ENCODE measurements at places on chromosomes 1 and 21.

GRCh38 chr21:25036775-25037174 is 570.5 kb downstream of the MRPL39 start:
- DNase-seq: no peak

GRCh38 chr1:33825506-33825905 is 38.4 kb upstream of the HMGB4 start:
- DNase-seq: no peak

DNA sequence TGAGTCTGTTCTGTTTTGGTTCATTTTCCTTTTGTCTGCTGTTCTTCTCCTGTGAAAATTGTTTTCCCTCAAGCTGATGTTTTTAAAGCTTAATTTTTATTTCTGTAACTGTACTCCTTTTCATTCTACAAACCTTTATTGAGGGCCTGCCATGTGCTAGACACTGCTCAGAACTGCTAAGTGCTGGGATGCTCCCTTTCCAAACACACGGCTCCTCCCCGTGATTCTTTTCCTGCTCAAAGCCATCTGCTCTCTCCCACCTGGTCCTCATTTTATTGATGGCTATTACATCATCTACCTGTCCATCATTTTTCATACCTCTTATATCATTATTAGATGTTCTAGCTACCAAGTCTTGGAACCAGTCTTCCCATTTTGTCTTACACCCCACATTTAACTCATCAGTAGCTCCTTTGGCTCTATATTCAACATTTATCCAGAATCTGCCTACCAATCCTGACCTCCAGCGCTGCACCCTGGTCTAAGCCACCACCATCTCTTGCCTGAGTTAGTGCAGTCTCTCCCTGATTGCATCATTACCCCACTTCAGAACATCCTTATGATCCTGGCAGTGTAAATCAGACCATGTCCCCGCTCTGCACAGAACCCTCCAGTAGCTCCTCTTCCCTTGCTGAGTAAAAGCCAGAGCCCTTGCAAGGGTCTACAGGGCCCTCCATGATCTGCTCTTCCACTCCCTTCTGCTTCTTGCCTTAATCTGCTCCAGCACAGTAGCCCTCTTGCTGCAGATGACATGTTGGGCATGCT is 118.1 kb downstream of the CACNA1E start:
- DNase-seq: no peak

- no peak for DNase-seq
Observed at GRCh38 chr1:202694314-202694713, 15.9 kb downstream of the SYT2 start.

DNA sequence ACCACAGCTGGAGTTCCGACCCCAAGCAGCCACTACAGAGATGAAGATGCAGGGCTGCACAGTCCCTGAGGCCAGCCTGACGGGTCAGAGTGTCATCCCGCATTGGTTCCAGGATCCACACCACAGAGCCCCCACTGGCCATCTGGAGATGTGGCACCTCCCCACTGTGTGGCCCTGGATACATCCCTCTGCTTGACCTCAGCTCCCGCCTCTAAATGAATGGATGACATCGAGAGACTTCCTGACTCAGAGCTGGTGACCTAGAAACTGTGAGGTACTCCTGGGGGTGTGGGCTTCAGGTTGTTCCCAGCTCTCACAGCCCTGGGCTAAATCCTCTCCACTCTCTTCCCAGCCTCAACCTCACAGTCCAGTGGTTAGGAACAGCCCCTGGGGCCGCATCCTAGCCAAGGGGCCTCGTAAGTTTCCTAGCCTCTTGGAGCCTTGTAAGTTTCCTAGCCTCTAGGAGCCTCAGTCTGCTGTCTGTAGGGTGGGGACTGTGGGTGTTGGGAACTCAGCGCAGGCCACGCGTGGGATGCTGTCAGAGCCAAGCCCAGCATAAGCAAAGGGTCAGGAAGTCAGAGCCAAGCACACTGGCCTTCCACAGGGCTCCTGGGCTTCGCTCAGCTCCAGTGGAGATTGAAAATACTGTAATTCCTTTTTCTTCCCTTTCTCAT is 87.5 kb upstream of the RUNX3 start:
- no peak for DNase-seq

DNA sequence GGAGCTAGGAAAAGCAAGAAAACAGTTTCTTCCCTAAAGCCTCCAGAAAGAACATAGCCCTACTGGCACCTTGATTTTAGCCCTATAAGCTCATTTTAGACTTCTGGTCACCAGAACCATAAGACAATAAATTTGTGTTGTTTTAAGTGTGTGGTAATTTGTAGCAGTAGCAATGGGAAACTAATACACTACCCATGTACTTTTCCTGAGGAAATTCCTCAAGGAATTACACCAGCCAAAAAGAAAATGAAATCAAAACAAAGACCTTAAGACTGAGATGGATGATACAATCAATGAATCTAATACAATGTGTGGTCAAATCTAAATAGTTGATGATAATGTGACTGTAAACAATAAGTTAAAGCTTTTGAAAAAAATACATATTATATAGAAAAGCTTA is 11.8 kb downstream of the VAMP4 start:
- DNase-seq: no peak

GRCh38 chr1:173241528-173242347 is 34.6 kb upstream of the TNFSF4 start:
- DNase-seq: no peak

- peak; percentile 71 for DNase-seq
Observed at GRCh38 chr1:101288491-101288944, 51.7 kb downstream of the S1PR1 start.

DNA sequence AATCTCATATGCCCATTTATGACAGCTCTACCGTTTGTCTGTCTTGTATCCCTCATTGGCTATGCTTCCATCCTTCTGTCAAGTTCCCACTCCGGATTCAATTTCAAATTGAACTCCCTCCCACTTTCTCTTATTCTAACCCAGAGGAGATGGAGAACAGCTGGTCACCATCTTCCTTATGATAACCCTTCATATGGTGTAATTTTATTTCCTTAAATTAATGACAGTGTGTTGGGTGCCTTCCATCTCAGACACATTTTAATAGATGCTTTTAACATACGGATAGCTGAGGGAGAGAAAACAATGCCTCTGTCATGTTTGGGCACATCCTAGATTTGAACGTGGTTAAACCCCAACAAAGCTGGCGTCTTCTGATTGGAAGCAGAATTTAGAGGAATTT is 103.0 kb upstream of the PLXNA2 start:
- no peak for DNase-seq

DNA sequence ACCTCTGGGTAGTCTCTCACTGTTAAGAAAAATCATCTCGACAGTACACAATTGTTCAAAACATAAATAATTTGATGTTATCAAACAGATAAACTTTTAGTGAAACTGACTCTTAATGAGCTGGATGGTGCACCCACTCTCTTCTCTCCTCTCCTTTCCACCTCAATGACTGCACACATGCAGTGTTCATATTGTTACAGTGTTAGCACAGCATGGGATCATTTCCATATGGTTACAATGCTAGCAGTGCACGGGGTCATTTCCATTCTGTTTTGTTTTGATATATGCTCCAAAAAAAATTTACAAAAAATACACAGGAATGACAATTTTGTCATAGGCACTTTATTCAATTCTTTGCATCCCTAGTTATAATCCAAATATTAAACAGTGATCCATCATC is 26.4 kb upstream of the RNF187 start:
- no peak for DNase-seq

DNA sequence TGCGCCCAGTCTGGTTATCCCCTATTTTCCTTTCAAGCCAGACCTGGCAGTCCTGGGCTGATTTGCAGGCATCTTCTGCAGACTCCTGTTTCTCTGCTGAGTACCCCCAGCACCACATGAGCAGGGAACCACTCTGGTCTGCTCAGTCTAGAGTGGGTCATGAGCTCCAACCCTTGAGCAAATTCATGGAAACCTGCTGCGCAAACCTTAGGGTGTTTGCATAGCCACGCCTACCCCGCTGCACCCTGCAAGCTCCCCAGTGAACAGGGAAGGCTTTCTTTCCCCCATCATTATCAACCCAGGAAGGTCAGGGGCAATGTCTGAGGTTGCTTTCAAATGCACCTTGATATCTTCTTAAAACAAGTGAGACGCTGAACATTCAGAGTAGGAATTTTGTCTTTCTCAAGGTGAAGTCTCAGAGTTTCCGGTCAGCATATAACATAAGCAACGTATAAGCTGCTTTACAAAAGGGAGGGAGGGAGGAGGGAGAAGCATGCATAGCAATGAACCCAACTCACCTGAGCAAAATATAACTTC is 11.1 kb upstream of the KCNE1 start:
- no peak for DNase-seq

GRCh38 chr1:114441332-114441731 is 69.7 kb downstream of the TRIM33 start:
- DNase-seq: no peak

- DNase-seq: no peak
Observed at GRCh38 chr1:161335796-161336195, 21.6 kb downstream of the SDHC start.

GRCh38 chr1:154840269-154841176 is 29.6 kb downstream of the KCNN3 start:
- DNase-seq: no peak

GRCh38 chr1:15080328-15081007 is 73.1 kb upstream of the TMEM51 start:
- no peak for DNase-seq

DNA sequence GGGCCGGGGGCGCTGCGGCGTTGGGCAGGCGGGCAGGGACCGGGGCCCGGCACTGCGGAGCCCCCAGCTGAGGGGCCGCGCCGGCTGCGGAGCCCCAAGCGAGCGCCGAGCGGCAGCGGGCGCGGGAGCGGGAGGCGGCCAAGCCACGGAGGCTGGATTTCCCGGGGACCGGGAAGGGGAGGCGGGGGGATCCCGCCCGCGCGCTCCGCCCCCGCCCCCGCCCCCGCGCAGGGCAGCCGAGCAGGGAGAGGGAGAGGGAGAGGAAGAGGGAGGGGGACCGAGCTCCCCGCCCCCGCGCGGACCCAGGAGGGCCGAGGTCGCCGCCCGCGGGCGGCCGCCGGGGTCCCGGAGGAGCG is at the start of gene DLGAP3:
DLGAP3 (minus strand) TSS at position 154 of the 356 bp plus-strand sequence. CDS start 24,267 bp downstream, outside the sequence.
- DNase-seq: no peak

DNA sequence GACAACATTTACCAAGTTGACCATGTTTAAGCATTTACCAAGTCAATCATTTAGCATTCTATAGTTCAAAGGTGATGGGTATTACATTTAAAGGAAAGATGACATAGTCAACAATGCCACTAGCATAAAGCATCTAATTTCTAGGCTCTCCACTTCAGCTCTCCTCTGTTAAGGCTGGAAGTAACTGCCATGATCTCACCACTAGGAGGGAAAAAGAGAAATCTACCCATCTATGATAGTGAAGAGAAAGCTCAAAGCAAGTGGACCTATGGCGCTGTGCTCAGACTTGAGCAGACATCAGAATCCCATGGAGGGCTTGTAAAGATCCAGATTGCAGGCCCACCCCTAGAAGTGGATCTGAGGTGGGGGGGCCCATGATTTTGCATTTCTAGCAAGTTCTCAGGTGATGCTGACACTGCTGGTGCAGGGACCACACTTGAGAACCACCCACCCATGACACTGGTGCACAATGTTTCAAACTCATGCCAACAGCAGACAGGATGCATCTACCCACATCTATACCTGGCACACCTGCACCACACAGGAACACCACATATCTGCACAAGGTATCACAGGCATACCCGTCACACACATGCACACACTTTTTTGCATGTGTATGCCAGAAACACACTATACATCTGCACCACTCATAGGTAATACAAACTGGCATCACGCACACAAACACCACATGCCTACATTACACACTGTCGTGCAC is 392.9 kb upstream of the RUNX1 start:
- DNase-seq: no peak

DNA sequence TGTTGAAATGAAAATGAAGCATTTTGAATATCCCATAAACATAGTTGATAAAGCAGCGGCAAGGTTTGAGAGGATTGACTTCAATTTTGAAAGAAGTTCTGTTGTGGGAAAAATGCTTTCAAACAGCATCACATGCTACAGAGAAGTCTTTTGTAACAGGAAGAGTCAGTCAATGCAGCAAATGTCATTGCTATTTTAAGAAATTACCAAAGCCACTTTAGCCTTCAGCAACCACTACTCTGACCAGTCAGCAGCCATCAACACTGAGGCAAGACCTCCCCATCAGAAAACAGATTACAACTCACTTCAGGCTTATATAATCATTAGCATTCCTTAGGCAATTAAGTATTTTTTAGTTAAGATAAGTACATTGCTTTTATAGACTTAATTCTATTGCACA is 33.8 kb upstream of the FCRL3 start:
- no peak for DNase-seq

DNA sequence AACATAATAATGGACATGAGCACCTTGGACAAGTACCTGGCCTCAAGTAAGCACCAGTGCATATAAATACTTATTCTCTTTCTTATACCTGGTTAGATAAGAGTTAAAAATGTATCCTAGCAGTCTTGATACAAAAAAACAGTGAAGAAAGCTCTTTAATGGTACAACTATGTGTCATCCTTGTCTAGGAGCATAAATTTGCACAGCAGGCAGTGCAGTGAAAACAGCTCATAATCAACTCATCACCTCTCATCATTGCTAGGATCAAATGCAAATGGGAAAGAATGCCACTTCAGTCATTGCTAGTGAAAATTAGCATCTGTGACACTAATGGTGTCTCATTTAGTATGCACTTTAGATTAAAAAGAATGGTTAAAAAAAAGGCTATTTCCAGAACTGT is 7.6 kb downstream of the SAMSN1 start:
- no peak for DNase-seq

- DNase-seq: no peak
Observed at GRCh38 chr1:230306169-230306568, 120.0 kb downstream of the PGBD5 start.

GRCh38 chr1:205057808-205058575 is 15.0 kb downstream of the CNTN2 start:
- no peak for DNase-seq

- DNase-seq: no peak
Observed at GRCh38 chr1:89574621-89575020, 50.0 kb downstream of the LRRC8B start.

DNA sequence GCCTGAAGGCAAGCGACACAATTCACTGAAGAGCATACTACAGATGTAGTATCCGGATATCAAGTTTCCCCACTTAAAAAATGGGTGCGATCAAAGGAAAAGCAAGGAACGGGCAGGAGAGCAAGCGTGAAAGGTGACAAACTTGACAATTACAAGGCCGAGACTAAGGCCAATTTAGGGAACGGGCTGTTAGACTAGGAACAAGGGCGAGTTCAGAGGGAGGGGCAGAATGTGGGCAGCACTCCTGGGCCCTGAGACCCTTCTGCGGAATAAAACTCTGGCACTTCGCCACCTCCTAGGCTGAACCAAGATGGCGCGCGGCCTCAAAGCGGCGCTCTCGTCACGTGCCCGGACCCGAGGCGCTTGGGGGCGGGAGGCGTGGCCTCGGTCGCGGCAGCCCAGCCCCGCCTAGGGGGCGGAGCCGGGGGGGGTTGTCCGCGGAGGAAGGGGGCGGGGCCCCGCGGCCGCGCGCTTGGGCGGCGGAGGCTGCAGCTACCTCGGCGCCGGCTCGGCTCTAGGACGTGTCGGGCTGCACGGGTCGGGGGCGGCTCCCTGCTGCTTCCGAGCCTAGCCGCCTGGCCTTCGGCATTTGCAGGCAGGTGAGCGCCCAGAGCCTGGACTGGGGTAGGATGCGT is at the start of gene PPFIA4:
PPFIA4 (plus strand) TSS at position 461 of the 635 bp plus-strand sequence. CDS start 12,518 bp downstream, outside the sequence.
- DNase-seq: no peak

All from GM04503 (cell line).